ENCODE measurements at places on chromosomes 5 and 9.

DNA sequence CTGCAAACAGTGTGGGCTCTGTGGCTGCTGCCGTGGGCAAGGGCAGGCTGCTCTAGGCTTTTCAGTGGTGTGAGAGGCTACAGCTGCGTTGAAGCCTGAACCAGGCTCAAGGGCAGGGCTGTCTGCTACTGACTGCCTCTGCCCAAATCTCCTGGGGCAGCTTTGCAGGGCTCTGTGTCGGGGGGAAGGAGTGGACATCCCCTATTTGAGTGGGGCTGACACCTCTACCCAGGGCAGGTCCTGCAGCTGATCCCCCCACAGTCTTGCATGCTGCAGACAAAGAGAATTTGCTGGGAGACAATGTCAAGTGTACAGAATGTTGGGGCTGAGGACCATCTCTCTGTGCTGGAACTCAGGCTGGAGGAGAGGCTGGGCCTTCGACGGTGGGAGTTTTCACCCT is 240.2 kb downstream of the PBX3 start:
- no peak for DNase-seq

- no peak for DNase-seq
These were observed 116.7 kb upstream of the LPCAT1 start for GRCh38 chr5:1640421-1640881.

- DNase-seq: no peak
These were observed 180.4 kb downstream of the SEMA5A start for GRCh38 chr5:9365512-9365911.

DNA sequence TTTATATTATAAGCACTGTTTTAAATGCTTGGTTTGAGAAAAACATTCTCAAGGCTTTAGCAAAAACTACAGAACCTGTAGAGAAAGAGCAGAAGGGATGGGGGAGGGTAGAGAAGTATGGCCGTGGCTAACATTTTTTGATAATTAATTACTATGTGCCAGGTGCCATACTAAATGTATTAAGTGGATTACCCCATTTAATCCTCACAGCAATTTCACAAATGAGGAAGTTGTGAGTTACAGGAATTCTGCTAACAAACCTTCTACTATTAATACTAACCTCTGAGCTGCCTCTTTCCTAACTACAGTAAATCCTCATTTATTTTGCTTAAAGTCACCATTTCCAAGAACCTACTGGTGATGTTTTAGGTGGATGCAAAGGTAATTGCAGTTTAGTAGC is 157.9 kb downstream of the RNF180 start:
- no peak for DNase-seq

DNA sequence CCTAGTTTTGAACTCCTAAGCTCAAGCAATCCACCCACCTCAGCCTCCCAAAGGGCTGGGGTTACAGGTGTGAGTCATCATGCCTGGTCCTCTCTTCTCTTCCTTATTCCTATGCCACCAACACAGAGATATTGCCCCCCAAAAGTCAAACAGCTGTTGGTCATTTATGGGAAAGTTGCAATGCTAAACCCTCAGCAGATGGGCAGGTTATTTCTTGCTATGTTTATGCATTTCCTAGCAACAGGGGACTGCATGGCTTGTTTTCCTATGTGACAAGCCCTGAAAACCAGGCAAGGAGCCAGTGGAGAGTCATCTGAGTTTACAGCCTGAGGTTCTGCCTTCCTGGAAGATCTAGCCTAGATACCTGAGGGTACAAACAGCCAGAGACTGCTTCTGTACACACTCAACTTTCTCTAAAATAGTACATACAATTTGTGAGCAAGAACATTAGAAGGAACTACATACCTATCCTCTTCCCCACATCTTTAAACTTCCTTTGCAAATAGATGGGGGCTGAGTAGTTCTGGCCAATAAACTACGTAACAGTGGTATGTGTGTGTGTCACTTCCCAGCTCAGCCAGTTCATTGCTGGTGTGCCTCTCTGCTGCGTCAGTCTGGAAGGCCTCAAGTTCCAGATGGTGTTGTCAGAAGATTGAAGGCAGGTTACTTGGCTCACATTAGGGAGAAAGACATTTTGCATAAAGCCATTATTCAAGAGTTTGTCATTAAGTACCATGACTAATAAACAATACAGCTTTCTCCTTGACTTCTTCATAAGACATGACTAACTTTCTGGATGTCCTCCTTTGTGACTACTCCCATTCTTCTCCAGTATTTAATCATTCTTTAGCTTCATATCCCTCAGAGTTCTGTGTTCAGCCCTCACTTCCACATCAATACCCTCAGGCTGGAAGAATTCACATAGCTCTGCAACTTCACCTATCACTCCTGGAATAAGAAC is 65.3 kb downstream of the CSNK1A1 start:
- no peak for DNase-seq

DNA sequence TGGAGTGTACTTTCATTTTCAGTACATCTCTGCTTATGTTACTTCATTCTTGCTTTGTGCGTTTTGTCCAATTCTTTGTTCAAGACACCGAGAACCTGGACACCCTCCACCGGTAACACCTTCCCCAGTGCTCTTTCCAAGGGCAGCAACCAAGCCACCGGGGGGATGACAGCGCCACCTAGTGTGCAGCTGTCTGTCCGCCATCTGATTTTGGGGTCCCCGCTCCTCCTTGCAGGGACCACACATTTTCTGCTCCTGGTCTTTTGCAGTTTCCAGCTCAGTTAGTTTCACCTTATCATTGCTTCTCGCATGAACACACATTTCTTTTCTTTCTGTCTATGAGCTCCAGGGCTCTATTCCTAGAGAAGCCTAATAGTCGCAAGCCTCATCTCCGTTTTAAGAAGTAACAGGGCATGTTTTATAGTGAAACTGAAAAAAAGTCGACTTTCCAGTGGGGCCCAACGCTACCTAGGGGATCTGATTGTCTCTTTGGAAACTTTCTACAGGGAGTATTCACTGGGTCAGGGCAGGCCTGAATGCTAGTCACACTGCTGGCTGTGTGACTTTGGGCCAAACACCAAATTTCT is 152.1 kb downstream of the FSTL4 start:
- peak; percentile 94 for DNase-seq

- DNase-seq: no peak
These were observed 74.3 kb downstream of the KIAA0825 start for GRCh38 chr5:94544031-94544650.

- DNase-seq: no peak
These were observed 29.9 kb upstream of the MYOT start for GRCh38 chr5:137837491-137838394.

- no peak for DNase-seq
These were observed 2.2 kb upstream of the OR2S2 start for GRCh38 chr9:35960039-35960655.

GRCh38 chr9:38039907-38040682 is 28.9 kb downstream of the SHB start:
- DNase-seq: no peak
